ENCODE measurements at places on chromosomes 7 and 10. TPM values are rescaled to one million over a fixed set of nuclear protein-coding genes. Genes with fewer than 3 reads are reported as not detected.

DNA sequence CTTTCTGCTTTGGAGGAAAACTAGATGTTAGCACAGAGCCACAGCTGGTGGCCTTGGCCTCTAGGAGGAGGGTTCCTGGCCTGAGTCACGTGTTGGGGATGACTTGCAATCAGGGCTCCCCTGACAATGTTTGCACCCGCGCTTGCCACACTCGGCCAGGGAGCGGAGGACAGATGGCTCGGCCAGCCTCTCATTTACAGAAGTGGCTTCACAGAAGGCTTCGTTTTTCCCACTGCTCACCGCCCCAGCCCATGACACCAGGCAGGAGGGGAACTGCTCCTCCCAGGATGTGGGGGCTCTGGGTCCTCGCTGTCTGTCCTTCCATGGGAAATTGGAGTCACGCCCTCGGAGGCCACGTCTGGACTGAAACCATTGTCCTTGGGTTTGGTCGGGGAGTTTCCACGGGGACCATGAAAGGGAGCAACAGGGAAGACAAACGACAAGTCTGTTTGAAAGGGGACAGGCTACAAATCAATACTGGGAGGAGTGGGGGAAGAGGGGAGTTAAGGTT is 49.6 kb upstream of the UBE3C start:
- no peak for DNase-seq

- DNase-seq: peak; percentile 97
Measured at GRCh38 chr7:20514364-20514763, 101.1 kb upstream of the ABCB5 start.

DNA sequence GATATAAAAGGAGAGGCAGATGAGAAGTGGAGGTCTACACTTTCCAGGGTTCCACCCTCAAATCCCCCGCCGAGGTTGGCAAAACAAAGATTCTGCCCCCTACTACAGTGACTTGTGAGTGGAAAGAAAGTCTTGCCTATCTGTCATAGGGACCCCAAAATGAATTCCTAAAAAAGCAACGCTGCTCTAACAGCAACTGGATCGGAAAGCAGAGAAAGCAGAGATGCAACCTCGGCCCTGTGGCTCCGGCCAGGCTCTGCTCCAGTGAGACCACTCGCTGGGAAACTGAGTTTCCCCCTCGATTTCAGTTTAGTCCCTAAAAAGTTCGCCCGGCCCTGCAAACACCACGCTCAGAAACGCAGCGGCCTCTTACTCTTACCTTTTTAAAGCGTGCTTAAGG is 297.9 kb upstream of the NFE2L3 start:
- no peak for DNase-seq

DNA sequence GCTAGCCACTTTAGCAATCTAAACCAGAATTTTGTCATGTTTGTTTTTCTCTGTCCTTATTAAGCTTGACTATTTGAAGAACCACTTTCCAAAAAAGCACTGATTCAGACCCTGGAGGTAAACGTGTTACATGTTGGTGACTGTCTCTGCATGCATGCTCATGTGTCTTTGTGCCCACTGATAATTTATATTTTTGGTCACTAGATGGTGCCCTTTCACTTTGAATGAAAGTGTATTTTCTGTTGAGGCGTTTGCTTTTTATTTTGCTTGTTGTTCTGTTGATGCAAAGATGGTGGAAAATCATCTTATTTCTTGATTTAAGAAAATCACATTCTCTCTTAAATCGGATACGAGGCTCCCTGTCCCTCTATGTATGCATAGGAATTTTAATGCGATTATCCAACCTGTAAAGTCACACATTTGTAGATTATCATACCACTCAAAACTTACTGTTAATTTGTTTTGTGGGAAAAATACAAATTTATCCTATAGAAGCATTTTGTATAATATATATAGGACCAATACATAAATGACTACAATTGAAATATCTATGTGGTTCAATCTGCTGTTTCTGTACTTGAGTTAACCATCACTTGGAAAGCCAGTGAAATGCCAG is 269.3 kb downstream of the BICC1 start:
- peak; percentile 19 for DNase-seq

Gene SLC13A4
- not detected for total RNA-seq

Gene ELAPOR2
- 1.2 TPM for total RNA-seq

Gene CALHM1
- total RNA-seq: not detected

GRCh38 chr7:81501220-81501619 is 268.6 kb downstream of the HGF start:
- DNase-seq: peak; percentile 11

- no peak for DNase-seq
Measured at GRCh38 chr10:26544932-26545331, 106.8 kb downstream of the APBB1IP start.

DNA sequence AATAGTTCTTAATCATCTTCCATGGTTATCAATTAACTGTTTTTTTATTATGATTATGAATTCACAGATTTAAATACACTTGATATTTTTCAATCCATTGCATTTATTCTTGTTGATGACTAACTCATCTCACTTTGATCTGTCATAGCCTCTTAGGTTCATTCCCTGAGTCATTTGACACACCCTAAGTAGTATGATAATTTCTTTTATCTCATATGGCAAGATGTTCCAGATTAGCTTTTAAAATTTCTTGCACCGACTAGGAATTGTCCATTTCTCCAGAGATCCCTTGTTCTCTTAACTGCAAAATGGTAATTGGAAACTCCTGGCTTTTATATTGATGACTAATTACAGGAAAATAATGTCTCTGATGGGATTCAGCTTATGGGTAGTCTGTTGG is 87.6 kb upstream of the CCDC6 start:
- no peak for DNase-seq

Gene STEAP4
- total RNA-seq: 0.29 TPM

DNA sequence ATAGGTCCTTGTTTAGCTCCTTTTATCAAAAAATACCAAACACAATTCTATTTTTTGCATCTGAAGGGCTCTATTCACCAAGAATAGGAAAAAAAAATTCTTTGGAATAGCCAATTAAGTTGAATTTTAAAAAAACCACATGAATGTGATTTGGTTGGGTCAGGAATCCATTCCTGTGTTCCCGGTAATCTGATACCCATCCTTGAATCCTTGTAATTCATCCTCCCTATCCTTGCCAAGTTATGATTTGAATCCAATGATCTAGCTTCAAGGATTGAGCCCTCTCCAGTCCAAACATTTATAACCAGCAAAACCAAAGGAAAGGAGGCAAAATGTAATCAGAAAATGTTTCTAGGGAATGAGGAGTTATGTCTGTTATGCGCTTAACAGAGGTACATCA is 86.6 kb downstream of the CFAP58 start:
- DNase-seq: no peak

Gene SPDYE9
- not detected for total RNA-seq

Gene CUZD1
- total RNA-seq: not detected

- DNase-seq: peak; percentile 40
Measured at GRCh38 chr7:100604028-100604975, 2.1 kb downstream of the PCOLCE start.

Gene CHAT
- total RNA-seq: not detected

DNA sequence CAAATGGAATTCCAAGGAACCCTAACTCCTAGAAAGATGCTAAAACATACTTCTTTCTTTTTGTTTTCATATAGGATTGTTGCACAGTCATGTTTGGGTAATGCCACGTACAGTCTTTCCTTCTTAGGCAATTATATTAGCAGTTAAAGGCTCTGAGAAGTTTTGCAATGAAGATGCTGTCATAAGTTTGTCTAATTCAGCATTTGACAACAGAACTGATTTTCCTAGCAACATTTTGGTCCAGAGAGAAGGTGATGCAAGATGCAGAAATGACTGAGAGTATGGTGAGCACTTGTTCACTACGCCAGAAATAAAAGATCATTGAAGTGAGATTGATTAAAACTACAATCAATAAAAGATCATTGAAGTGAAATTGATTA is 184.0 kb upstream of the PLXNA4 start:
- DNase-seq: no peak

DNA sequence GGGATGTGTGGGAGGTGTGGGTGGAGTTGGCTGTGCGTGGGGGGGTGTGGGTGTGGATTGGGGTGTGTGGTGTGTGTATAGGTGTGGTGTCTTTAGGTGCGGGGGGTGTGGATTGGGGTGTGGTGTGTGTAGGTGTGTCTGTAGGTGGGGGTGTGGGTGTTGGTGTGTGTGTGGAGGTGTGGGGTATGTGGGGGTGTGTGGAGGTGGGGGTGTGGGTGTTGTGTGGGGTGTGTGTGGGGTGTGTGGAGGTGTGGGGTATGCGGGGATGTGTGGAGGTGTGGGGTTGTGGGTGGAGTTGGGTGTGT is 33.9 kb downstream of the SPDYE17 start:
- DNase-seq: no peak

GRCh38 chr10:22723783-22724182 is 9.4 kb upstream of the PIP4K2A start:
- no peak for DNase-seq

Gene GDF10
- not detected for total RNA-seq

GRCh38 chr7:36547416-36547815 is 157.8 kb downstream of the ANLN start:
- DNase-seq: peak; percentile 36

Gene OR2A7
- total RNA-seq: not detected

Gene CDC123
- total RNA-seq: 332 TPM

GRCh38 chr7:157814931-157815705 is 478.3 kb downstream of the DNAJB6 start:
- DNase-seq: no peak

GRCh38 chr7:129381710-129382484 is 52.3 kb upstream of the STRIP2 start:
- no peak for DNase-seq

- DNase-seq: no peak
Measured at GRCh38 chr10:1579141-1579491, 158.2 kb downstream of the ADARB2 start.

- no peak for DNase-seq
Measured at GRCh38 chr10:113856563-113856962, 2.1 kb downstream of the NHLRC2 start.

Gene UPK3B
- total RNA-seq: 10.6 TPM

Gene ITIH2
- not detected for total RNA-seq

DNA sequence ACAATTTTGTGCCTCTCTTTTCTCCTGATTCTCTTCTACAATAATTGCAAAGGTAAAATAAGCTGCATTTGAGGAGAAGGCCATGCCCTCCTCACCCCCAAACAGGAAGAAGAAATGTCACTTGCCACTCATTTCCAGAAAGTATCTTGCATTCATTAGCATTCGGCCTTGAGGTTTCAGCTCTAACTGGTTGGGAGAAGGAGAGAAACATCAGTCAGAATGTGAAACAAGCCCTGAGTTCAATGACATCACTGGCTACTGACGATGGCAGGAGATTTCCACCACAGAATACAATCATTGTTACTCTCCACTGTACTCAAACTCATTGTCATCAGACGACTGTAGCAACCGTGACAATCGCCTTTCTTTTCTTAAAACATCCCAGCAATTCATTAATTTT is 72.8 kb downstream of the PRKCQ start:
- DNase-seq: no peak

DNA sequence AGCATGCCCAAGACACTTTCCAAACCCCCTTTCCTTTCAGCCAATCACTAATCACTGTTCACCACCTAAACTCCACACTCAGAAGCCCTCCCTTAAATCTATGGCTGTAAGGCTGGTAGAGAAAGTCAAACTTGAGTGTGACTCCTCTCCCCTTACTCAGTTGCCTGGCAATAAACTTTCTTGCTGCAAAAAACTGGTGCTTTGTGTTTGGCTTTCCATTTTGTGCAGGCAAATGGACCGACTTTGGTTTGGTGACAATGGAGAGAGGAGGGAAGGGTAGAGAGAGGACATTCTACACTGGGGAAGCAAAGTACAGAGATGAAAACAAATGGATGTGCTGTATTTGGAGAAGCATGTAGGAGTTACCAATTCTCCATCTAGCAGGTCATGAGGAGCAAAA is 84.9 kb downstream of the SLC25A13 start:
- DNase-seq: no peak

Gene CFTR
- not detected for total RNA-seq

GRCh38 chr10:67618116-67618515 is 77.9 kb downstream of the CTNNA3 start:
- DNase-seq: no peak

DNA sequence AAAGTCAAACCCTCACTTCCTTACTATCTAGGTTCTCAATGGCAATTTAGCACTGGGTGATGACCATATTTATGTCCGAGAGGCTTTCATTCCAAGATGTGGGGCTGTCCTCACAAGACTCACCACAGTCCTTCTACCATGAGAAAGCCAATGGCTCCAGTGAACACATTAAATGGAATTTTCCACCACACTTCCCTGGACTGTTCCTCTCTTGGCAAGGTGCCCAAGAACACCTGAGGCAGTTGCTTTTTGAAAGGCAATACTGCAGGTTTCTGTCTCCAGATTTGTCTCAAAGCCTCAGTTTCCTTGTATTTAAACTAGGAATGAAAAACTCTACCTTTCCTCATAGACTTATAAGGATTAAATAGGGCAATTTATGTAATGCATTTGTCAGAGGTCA is 24.2 kb downstream of the AFAP1L2 start:
- DNase-seq: no peak

DNA sequence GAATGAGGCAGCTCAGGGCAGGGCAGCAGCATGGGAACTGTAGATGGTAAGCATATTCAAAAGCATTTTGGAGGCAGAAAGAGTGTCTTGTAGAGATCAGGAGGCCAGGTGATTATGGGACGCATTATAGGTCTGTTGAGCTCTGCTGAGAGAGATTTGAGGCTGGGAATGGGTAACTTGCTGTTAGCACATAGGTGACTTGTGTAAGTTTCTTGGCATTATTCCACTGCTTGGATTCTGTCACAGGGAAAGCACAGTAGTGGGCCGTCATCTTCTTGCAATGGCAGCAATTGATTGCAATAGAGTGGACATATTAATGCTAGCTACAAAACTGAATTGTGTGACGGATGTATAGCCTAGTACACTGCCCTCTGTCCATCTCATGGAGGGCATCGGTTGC is 434.3 kb upstream of the IGFBP3 start:
- no peak for DNase-seq

DNA sequence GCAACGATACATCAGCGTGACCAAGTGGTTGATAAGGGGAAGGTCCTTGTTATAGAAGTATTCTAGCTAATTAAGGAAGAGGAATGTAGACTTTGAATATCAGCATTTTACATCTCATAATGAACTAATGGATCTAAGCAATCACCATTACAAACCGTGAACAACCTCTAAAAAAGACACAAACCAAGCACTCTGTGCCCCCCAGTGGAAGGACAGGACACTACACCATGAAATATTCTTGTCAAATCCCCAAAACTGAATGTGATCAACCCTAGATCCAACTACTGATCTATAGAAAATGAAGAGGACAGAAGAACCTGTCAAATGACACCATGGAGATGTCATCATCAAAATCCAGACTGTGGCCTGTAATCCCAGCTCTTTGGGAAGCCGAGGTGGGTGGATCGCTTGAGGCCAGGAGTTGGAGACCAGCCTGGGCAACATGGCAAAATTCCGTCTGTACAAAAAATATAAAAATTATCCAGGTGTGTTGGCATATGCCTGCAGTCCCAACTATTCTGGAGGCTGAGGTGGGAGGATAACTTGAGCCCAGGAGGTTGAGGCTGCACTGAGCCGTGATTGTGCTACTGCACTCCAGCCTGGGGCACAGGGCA is 111.3 kb upstream of the CARD11 start:
- DNase-seq: peak; percentile 62

DNA sequence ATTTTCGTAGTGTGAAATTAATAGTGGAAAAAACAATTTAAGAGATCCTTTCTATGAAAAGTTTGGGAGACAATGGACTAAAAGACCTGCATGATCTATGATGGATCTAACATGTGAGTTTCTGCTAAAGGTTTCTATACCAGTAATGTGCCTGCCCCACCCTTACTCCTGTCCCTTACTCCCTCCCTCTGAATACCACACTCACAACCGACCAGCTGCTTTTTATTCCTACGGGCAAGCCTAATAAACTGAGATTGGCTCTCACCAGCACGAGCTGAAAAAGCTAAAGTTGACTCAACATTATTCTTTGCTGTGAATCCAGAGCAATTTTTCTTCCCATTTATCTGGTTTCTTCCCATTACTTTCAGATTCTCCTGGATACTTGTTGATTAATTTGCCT is 17.8 kb upstream of the REEP3 start:
- no peak for DNase-seq
